Left ventricle myocardium superior (tissue), 1 donor: ENCODE measurements at places on chromosomes 3 and 15. TPM values are rescaled to one million over a fixed set of nuclear protein-coding genes. Genes with fewer than 3 reads are reported as not detected.

Gene ANKRD34C
- not detected for total RNA-seq

Gene RTP3
- not detected for total RNA-seq

Gene ALCAM
- total RNA-seq, result 3.5 TPM

Gene MESP1
- total RNA-seq, result 8.4 TPM

Gene SLC9A9
- 5.6 TPM for total RNA-seq

Gene POLQ
- total RNA-seq, result 0.79 TPM

Gene FBLN2
- 53.8 TPM for total RNA-seq

Gene DNAJA4
- total RNA-seq, result 85.9 TPM

Gene RBP2
- not detected for total RNA-seq

Gene ALPK3
- 118 TPM for total RNA-seq

Gene GOLGA6L10
- total RNA-seq, result 0.07 TPM

Gene HMCES
- 34.9 TPM for total RNA-seq

Gene CATSPER2
- 0.82 TPM for total RNA-seq

Gene NR1I2
- total RNA-seq, result 0.12 TPM

Gene UBA7
- total RNA-seq, result 26.7 TPM

Gene GABRB3
- 4.5 TPM for total RNA-seq

Gene CHRD
- total RNA-seq, result 4.6 TPM

Gene CADM2
- 2.5 TPM for total RNA-seq

Gene SERINC4
- not detected for total RNA-seq

Gene ARHGAP31
- total RNA-seq, result 41.7 TPM

Gene PLA2G4E
- total RNA-seq, result not detected

Gene CLDN1
- total RNA-seq, result 1.4 TPM

Gene ZNF717
- 7.7 TPM for total RNA-seq

Gene SLC38A3
- total RNA-seq, result 10.4 TPM

Gene ITIH1
- total RNA-seq, result not detected

Gene TBCCD1
- 7.1 TPM for total RNA-seq

Gene ARIH1
- 184 TPM for total RNA-seq

Gene MYO5A
- total RNA-seq, result 6.7 TPM

Gene ADAMTSL3
- total RNA-seq, result 9.2 TPM

Gene SV2B
- total RNA-seq, result 2.5 TPM

Gene CLDN11
- total RNA-seq, result 4.2 TPM

Gene CHRM5
- total RNA-seq, result not detected

Gene TGM5
- not detected for total RNA-seq

Gene TRIM71
- total RNA-seq, result not detected

Gene VWA5B2
- total RNA-seq, result not detected

Gene FETUB
- not detected for total RNA-seq

Gene MST1R
- 2.3 TPM for total RNA-seq

Gene TOMM70
- total RNA-seq, result 69.2 TPM

Gene GOLGA8R
- 5.2 TPM for total RNA-seq

Gene CLDN18
- not detected for total RNA-seq

Gene PRTG
- 0.77 TPM for total RNA-seq

Gene PTPRG
- total RNA-seq, result 30.4 TPM

Gene PLA1A
- 1.3 TPM for total RNA-seq

Gene IL16
- 5.5 TPM for total RNA-seq

Gene GCSAM
- not detected for total RNA-seq

Gene GASK1A
- 0.59 TPM for total RNA-seq

Gene GLDN
- total RNA-seq, result 10.8 TPM

Gene ZNF501
- 3.5 TPM for total RNA-seq

Gene BRPF1
- 9.9 TPM for total RNA-seq

Gene SLC9C1
- total RNA-seq, result 2.3 TPM

Gene CPN2
- 0.40 TPM for total RNA-seq

Gene VGLL3
- total RNA-seq, result 3.6 TPM

Gene PIF1
- total RNA-seq, result 0.42 TPM

Gene RASGRF1
- total RNA-seq, result not detected

Gene GPR160
- total RNA-seq, result 1.0 TPM

Gene PEX5L
- 0.57 TPM for total RNA-seq

Gene MYO9A
- total RNA-seq, result 29.7 TPM

Gene CORO2B
- 5.9 TPM for total RNA-seq
